Stimulated activated CD4-positive, alpha-beta T cell treated with anti-CD3 and anti-CD28 coated beads, Interleukin-12 subunit alpha, Interleukin-12 subunit beta, amount 100 ng/mL, for 24 hours (primary cell): ENCODE measurements at places on chromosomes 12 and 14.

GRCh38 chr12:92036771-92037453 lies 108.7 kb downstream of the BTG1 start:
- no peak for DNase-seq

DNA sequence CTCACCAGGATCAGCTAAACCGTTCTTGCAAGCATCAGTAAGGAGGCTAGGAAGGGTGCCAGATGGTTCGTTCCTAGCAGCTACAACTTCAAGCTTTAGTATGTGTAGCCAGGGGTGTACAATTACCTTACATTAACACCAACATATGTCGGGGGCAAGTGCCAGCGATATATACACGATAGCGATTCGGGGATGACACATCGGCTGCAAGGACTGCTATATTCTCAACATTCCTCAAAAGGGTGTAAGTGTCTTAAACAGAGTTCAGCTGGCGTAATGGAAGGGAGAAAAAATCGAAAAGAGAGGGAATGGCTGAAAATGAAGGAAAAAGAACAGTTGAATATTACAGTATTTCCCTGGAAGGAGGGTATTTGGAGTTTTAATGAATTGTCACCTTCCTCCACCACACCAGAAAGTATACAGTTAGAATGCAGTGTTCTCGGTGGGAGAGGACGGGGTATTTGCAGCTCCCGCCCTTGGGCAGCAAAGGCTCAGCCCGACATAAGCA lies 545 bp downstream of the LIMA1 start:
- DNase-seq, result no peak

GRCh38 chr12:51522696-51523095 lies 68.3 kb upstream of the SCN8A start:
- DNase-seq, result no peak

- no peak for DNase-seq
Measured at GRCh38 chr14:53793790-53794505, 162.7 kb downstream of the BMP4 start.

GRCh38 chr12:27462851-27463250 lies 16.3 kb downstream of the SMCO2 start:
- DNase-seq, result no peak
